ENCODE measurements at places on chromosomes 1 and 21. TPM values are rescaled to one million over a fixed set of nuclear protein-coding genes. Genes with fewer than 3 reads are reported as not detected.

DNA sequence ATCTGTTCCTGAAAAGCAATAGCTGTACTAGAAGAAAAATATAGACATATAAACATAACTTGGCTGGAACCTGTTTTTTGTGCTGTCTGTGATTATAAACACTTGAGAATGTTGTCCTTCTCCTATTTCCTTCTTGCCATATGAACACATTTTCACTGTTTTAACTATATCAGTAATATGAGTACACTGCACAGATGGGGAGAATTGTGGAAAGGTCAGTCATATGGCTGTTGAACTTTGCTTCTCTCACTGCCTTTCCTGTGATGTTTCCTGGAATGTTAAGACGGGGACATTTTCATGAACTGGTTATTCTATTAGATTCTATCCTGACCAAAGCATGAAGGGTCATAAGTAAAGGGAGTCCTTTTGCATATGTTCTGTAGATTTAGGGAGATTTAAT is 24.9 kb downstream of the HMCN1 start:
- DNase-seq, result peak; percentile 12
- no peaks in the 10 kb centered on the region for H3K4me1 ChIP-seq
- no peak overlapping the region for H3K4me3 ChIP-seq

IGSF9 gene
- 0.05 TPM for polyA plus RNA-seq

GRCh38 chr1:224333309-224333926 is 3.4 kb upstream of the NVL start:
- DNase-seq, result peak; percentile 64
- no peaks in the 10 kb centered on the region for H3K36me3 ChIP-seq
- no peak overlapping the region for H3K4me3 ChIP-seq
- H3K27ac ChIP-seq, result no peak overlapping the region

PDZK1 gene
- polyA plus RNA-seq, result 1.6 TPM

DNA sequence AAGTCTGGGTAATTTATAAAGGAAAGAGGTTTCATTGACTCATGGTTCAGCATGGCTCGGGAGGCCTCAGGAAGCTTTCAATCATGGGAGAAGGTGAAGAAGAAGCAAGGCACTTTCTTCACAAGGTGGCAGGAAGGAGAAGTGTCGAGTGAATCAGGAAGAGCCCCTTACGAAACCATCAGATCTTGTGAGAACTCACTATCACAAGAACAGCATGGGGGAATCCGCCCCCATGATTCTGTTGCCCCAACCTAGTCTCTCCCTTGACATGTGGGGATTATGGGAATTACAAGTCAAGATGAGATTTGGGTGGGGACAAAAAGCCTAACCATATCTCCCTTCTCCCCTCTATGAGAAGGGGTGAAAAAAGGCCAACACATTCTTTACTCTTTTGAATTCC is 11.2 kb upstream of the IVNS1ABP start:
- no peak overlapping the region for H3K4me3 ChIP-seq
- no peak for DNase-seq
- H3K27ac ChIP-seq, result no peak overlapping the region

AMPD1 gene
- polyA plus RNA-seq, result not detected

- no peak overlapping the region for H3K27ac ChIP-seq
- H3K4me3 ChIP-seq, result no peak overlapping the region
- peaks cover 2% of the 10 kb centered on the region for H3K4me1 ChIP-seq
- no peaks in the 10 kb centered on the region for H3K36me3 ChIP-seq
- peak; percentile 63 for DNase-seq
These were observed 7.6 kb upstream of the CTTNBP2NL start for GRCh38 chr1:112388436-112388835.

GRCh38 chr1:151501474-151501873 is 9.7 kb upstream of the CGN start:
- H3K4me1 ChIP-seq, result peaks cover 1% of the 10 kb centered on the region
- no peak for DNase-seq
- H3K27ac ChIP-seq, result no peak overlapping the region

DNA sequence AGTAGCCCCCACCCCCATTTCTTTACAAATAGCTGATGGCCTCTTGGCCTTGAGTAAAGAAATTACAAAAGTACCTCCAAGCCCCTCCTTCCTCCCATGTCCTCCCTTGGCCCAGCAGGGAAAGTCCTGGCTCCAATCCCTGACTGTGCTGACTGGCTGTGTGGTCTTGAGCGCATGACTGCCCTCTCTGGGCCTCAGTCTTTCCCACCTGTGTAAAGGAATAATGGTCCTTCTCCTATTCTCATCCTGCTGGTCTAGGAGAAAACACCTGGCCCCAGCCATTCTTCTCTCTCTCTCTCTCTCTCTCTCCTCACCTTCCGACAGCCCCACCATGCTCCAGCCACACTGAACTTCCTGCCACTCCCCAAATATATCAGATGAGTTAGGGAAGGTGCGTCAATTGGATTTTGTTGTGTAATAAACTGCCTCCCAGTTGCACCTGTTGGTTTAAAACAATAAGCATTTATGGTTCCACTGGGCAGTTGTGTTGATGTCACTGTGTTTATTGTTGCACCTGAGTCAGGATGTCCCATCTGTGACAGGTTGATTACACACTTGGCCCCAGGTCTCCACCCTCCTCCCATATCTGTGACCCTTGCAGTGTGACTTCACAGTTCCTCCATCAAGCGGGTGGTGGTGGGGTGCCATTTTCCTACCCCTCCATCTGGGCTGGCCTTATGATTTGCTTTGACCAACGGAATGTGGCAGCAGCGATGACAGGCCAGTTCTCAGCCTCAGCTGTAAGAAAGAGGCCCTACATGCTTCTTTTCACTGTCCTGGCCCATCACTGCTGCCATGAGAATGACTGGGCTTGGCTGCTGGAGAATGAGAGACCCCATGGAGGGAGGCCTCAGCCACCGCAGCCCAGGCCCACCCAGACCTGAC is 22.3 kb upstream of the LRP8 start:
- no peaks in the 10 kb centered on the region for H3K36me3 ChIP-seq
- DNase-seq, result no peak
- H3K27me3 ChIP-seq, result peaks cover 29% of the 10 kb centered on the region
- no peak overlapping the region for H3K27ac ChIP-seq
- no peaks in the 10 kb centered on the region for H3K4me1 ChIP-seq
- H3K4me3 ChIP-seq, result no peak overlapping the region

GRCh38 chr1:199313444-199313843 is 674.6 kb downstream of the PTPRC start:
- no peaks in the 10 kb centered on the region for H3K36me3 ChIP-seq
- no peaks in the 10 kb centered on the region for H3K27me3 ChIP-seq
- DNase-seq, result no peak
- H3K4me1 ChIP-seq, result no peaks in the 10 kb centered on the region
- H3K27ac ChIP-seq, result no peak overlapping the region

CRYAA gene
- not detected for polyA plus RNA-seq

DNA sequence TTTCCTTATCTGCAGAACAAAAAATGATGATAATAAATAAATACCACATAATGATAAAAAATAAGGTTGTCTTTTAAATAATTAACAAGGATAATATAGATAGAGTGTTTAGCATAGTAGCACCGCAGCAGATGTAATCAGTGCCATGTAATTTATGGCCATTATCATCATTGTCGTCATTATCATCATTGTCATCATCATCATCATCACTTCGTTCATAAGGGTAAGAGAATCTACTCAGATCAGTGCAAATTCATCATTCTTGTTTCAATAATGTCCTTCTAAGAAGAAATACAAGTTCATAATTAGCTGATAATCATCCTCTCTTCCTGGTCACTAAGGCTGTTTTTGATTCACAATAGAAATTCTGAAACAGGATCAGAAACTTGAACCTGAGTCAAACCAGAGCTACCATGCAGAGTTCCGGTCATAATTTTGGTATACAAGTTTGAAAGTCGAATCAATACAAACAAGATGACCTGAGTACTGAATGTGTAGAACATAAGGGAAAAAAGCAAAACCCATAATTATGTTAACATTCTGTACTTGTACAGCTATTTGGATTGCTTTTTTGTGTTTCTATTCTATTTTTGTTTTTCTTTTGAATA is 172.0 kb downstream of the LRRC40 start:
- no peak for DNase-seq
- no peaks in the 10 kb centered on the region for H3K4me1 ChIP-seq
- no peak overlapping the region for H3K27ac ChIP-seq
- no peak overlapping the region for H3K4me3 ChIP-seq
- no peaks in the 10 kb centered on the region for H3K27me3 ChIP-seq
- no peaks in the 10 kb centered on the region for H3K36me3 ChIP-seq

DNA sequence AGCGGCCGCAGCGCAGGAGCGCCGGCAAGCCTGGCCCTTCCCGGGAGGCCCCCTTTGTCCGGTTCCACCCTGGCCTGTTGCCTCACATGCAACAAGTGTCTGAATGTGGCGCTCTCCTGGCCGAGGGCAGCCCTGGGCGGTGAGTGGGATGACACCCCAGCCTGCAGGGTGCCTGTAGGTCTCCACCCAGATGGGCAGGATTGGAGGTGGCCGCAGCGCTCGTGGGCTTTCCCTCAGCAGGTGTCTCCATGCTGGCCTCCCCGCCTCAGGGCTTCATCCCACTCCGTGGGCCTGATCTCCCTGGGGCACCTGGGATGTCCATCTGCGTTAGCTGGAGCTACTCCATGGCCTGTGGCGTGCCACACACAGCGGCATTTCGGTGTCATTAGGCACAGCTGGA is 1.5 kb downstream of the MIB2 start:
- peaks cover 7% of the 10 kb centered on the region for H3K4me1 ChIP-seq
- peak overlapping the region; percentile 94 for H3K4me3 ChIP-seq
- peaks cover 10% of the 10 kb centered on the region for H3K36me3 ChIP-seq

TTC22 gene
- not detected for polyA plus RNA-seq

GRCh38 chr1:184004935-184005334 is 32.6 kb downstream of the COLGALT2 start:
- H3K4me1 ChIP-seq, result peaks cover 2% of the 10 kb centered on the region
- H3K36me3 ChIP-seq, result no peaks in the 10 kb centered on the region
- no peak overlapping the region for H3K4me3 ChIP-seq
- H3K27ac ChIP-seq, result no peak overlapping the region
- DNase-seq, result no peak
- no peaks in the 10 kb centered on the region for H3K27me3 ChIP-seq

DNA sequence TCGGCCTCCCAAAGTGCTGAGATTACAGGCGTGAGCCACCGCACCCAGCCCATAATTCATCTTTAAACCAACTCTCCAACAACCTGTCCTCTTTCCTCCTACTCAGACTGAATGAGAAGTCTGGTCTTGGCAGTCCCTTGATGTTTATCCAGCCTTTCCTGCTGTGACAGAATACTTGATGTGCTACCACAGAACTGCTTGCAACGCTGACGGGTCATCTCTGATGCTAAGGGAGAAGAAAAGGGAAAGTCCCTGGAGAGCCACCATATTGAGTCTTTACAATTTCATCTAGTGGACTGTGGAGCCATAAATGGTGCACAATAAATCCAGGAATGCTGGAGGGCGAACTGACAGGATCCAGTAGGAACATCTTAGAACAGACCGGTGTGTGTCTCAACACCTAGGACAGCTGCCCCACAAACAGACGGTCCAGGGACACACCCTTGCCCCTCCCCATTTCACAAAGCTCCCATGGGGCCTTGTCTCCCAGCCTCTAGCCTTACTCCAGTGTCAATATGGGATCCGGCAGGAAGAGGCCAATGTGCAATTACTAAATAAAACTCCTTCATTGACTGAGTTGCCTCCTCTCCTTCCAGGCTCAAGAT is 30.7 kb downstream of the JAK1 start:
- H3K27me3 ChIP-seq, result no peaks in the 10 kb centered on the region
- no peak overlapping the region for H3K27ac ChIP-seq
- no peak overlapping the region for H3K4me3 ChIP-seq
- no peak for DNase-seq
- H3K4me1 ChIP-seq, result peaks cover 15% of the 10 kb centered on the region
- no peaks in the 10 kb centered on the region for H3K36me3 ChIP-seq

DNA sequence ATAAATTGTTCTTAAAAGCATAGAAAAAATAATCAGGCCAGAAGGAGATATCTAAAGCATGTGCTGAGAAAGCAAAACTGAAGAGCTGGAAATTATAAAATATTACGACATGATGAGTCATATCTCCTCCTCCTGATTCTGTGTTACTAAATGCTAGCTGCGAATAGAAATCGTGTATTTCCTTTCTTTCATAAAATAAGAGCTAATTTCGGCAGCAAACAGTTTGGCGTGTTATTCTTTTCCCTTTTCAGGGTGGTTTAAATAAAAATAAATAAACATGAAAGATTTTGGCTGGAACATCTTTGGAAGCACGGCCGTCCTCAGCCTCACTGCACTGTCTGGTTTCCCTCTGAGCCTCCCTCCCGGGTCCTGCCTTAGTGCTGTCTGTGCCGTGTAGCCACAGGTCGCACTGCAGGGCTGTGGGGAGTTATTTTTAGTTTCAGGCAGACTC is 56.0 kb downstream of the ADARB1 start:
- H3K27ac ChIP-seq, result peak overlapping the region; percentile 56
- peaks cover 54% of the 10 kb centered on the region for H3K36me3 ChIP-seq
- H3K4me3 ChIP-seq, result peak overlapping the region; percentile 31
- no peaks in the 10 kb centered on the region for H3K27me3 ChIP-seq
- peak; percentile 84 for DNase-seq

- H3K4me3 ChIP-seq, result no peak overlapping the region
- H3K4me1 ChIP-seq, result no peaks in the 10 kb centered on the region
- H3K36me3 ChIP-seq, result no peaks in the 10 kb centered on the region
- no peak overlapping the region for H3K27ac ChIP-seq
- DNase-seq, result no peak
- peaks cover 17% of the 10 kb centered on the region for H3K27me3 ChIP-seq
These were observed 21.4 kb downstream of the STUM start for GRCh38 chr1:226569879-226570547.

- H3K4me3 ChIP-seq, result no peak overlapping the region
- peaks cover 4% of the 10 kb centered on the region for H3K4me1 ChIP-seq
- H3K36me3 ChIP-seq, result no peaks in the 10 kb centered on the region
- H3K27me3 ChIP-seq, result no peaks in the 10 kb centered on the region
- no peak for DNase-seq
These were observed 119.8 kb downstream of the RGS21 start for GRCh38 chr1:192436441-192437078.

- no peaks in the 10 kb centered on the region for H3K27me3 ChIP-seq
- peaks cover 8% of the 10 kb centered on the region for H3K4me1 ChIP-seq
- DNase-seq, result no peak
- no peak overlapping the region for H3K27ac ChIP-seq
- no peaks in the 10 kb centered on the region for H3K36me3 ChIP-seq
- no peak overlapping the region for H3K4me3 ChIP-seq
These were observed 258.5 kb upstream of the IRF2BP2 start for GRCh38 chr1:234868296-234869147.

DNA sequence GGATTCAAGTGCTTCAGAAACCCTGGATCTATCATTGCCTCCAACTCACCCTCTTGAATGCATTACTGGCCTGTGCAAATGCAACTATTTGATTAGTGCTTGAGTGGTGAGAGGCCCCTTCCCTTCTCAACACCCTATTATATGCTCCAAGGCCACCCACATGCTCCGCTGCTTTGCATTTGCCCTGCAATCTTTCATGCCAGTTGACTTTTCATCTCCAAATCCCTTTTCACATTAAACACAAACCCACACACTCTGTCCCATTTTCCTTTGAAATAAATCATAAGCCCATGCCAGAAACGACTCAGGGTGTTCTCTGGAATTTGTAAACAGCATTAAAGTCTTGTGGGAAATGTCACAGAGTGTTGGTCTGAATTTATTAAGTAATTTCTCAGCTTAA is 78.9 kb upstream of the CTTNBP2NL start:
- DNase-seq, result no peak
- H3K27me3 ChIP-seq, result peaks cover 28% of the 10 kb centered on the region
- H3K27ac ChIP-seq, result no peak overlapping the region
- no peaks in the 10 kb centered on the region for H3K4me1 ChIP-seq
- H3K4me3 ChIP-seq, result no peak overlapping the region

CHI3L2 gene
- polyA plus RNA-seq, result 0.39 TPM

Data from IMR-90 (cell line).